Activated CD4-positive, CD25-positive, alpha-beta regulatory T cell treated with anti-CD3 and anti-CD28 coated beads, Interleukin-2, amount 50 U/mL, for 24 hours (primary cell): ENCODE measurements at places on chromosomes 3 and 15.

DNA sequence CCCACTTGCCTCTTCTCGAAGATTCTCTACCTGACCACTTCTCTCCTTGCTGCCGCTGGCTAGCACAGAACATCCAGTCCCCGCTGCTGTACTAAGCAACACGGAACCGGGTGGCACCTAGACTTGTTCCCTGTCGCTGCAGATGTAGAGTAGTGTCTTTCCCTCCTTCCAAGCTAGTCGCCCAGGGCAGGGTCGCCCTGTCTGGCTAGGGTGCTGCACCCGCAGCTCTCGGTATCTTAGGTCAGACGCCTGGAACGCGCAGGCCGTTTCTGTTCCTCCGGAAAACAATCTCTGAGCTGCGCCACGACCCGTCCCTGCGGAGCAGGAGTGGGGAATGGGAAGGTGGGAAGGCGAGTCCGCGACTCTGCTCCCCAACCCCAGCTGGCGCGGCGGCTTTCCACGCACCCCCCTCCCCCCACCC lies 758 bp upstream of the SNX33 start:
- ATAC-seq: peak; percentile 19

GRCh38 chr3:25855266-25855784 lies 65.4 kb downstream of the OXSM start:
- no peak for ATAC-seq

GRCh38 chr15:43775411-43775965 lies 1.3 kb downstream of the ELL3 start:
- ATAC-seq: no peak

GRCh38 chr15:101597360-101597928 lies 54.7 kb downstream of the TM2D3 start:
- no peak for ATAC-seq

DNA sequence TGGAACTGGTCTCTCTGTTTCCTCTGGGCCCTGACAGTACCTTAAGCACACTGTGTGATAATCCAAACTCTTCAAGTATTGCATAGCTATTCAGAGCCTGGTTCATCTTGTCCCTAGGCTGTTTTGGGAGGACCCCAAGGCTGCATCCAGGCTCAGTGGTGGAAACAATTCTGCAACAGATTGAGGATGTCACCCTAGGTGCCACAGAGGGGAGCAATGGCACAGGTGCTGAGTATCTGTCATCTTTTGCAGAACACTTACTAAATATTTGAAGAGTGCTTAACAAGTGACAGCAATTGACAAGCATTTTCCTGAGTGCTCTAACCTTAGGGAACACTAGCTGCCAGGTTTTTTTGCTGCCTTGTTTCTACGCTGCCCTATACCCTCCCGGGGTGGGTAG lies 27.8 kb downstream of the STARD5 start:
- no peak for ATAC-seq

GRCh38 chr3:80355144-80355543 lies 587.3 kb upstream of the ROBO1 start:
- ATAC-seq: no peak

DNA sequence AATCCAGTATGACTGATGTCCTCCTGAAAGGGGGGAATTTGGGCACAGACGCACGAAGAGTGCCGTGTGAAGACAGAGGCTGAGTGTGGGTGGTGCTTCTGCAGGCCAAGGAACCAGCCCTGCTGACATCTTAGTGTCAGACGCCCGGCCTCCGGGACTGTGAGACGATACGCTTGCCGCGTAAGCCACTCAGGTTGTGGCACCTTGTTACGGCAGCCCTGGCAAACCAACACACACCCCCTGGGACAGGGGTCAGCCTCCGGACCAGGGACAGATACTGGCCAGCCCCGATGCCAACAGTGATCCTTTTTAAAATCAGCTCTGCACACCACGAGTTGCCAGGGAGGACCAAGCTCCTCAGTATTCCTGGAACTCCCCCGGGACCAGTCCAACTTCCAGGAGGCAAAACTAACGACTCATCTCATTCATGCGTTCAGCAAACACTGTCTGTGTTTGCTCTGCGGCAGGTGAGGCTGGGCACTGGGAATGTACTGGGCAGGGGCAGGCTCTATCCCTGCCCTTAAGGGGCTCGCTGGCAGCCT lies 21.2 kb upstream of the PIGZ start:
- ATAC-seq: no peak

GRCh38 chr3:195613468-195614069 lies 29.8 kb upstream of the APOD start:
- no peak for ATAC-seq

DNA sequence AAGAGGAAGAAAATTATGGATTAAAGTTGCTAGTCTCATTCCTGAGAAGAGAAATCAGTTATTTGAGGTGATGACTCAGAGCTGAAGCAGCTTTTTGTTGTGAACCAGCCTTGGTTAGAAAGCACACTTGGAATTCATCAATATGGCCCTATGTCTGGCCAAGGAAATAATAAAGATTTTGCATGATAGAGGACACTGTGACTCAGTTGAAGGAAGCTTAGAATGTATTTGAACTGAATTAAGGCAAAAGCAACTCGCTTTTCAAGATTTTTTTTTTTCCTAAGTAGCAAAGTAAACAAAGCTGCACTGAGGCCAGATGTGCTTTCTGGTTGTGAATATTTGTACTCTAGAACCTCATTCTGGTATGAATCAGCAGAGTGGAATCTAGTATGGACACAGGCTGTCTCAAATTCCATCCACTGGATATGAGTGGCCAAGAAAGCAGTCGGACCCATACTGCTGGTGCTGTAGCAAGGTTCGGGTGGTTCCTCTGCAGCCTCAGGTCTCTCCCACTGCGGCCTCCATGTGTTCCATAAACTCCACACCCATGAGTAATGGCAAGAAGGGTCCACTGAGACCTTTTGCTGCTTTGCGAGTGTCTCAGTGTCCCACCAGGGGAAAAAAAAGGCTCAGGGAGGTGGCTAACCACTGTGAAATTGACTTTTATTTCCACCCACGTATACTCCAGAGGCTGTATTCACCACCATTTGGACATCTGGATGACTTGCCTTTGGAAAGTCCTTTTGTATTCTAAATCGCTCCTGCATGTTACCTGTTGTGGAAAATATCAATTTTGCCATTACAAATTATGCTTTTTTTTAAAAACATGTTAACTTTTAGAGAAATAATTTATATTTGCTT lies 53.1 kb downstream of the TGFBR2 start:
- no peak for ATAC-seq

DNA sequence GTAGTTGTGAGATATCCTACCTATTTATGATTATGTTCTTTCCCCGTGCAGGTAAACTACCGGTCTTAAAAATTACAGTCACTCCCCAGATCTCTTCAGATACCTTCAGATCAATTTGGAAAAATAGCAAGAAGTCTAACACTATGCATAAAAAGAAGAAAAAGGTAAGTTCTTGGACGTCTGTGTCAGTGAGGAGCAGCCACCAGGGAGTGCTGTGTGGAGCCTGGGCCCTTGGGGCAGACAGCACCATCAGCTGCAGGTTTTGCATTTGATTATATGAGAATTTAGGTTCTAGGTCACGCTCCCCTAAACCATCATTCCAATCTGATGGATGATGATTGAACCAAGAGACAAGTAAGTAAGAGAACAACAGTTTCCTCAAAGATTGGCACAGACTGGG lies 8.9 kb upstream of the RNF7 start:
- ATAC-seq: no peak

GRCh38 chr15:69673291-69673881 lies 220.8 kb downstream of the RPLP1 start:
- no peak for ATAC-seq

GRCh38 chr3:190517687-190518086 lies 3.8 kb downstream of the IL1RAP start:
- no peak for ATAC-seq

DNA sequence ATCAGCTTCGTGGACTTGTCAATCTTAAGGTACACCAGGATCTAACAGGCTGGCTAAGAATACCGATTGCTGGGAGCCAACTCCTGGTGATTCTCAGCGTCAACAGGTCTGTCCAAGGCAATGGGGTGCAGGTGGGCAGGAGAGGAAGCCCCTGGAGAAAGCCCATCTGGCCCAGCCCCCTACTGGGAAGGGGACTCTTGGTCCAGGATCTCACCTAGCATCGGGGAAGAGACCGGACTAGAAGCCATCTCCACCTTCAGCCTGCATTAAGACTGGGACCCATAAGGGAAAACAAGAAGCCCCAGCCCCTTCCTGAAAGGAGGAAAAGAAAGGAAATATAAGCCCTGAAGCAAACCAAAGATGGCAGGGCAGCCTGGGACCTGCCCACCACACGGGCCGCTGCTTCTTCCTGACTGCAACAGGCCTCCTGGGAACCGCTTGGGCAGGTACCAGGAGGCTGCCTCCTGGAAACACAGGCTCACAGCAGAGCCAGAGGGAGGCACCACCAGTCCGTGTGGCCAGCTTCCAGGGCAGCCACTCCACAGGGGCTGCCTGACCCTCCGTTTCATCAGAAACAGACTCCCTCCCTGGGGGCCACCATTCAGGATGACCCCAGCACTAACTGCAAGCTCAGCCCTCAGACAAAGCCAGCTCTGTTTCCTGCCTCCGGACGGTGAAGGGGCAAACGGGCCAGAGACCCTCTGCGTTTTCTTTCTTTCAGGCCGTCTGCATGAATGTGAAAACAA lies 100.2 kb downstream of the LRIG1 start:
- no peak for ATAC-seq

GRCh38 chr15:91649831-91650321 lies 203.6 kb upstream of the SLCO3A1 start:
- ATAC-seq: no peak

GRCh38 chr3:164018500-164018899 lies 1059.8 kb downstream of the SI start:
- no peak for ATAC-seq

GRCh38 chr3:71444028-71444860 lies 139.3 kb downstream of the FOXP1 start:
- peak; percentile 58 for ATAC-seq

GRCh38 chr3:28053759-28054158 lies 187.7 kb upstream of the CMC1 start:
- ATAC-seq: peak; percentile 65

GRCh38 chr3:10901296-10901945 lies 85.4 kb downstream of the SLC6A11 start:
- no peak for ATAC-seq

DNA sequence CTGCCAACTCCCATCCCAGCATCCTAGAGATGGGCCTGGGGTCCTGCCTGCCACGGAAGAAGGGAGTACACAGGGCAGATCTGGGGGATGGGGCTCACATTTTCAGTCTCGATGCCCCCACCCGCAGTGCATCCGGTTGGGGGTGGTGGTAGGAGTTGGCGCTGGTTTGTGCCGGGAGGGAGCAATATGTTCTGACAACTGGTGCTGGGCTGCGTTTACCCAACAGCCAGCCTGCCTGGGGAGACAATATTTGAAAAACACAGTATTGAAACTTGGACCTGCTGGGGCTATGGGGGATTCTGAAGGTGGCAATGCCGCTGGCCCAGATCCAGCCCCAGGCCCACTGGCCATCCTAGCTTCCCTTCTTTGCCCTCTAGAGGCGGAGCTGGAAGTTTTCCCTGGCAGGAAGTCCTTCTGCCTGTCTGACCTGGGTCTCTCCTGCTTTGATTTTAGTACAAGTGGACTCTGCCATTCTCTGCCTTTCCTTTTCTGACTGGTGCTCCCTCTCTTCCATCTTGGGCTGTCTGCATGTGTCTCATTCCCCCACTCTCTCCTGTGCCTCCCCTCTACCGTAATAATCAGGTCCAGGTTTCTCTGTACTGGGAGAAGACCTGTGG lies 3.5 kb downstream of the SEMA3F start:
- no peak for ATAC-seq

- ATAC-seq: no peak
Measured at GRCh38 chr15:77759896-77760592, 127.3 kb upstream of the LINGO1 start.

GRCh38 chr3:172726380-172726779 lies 15.5 kb upstream of the NCEH1 start:
- no peak for ATAC-seq

DNA sequence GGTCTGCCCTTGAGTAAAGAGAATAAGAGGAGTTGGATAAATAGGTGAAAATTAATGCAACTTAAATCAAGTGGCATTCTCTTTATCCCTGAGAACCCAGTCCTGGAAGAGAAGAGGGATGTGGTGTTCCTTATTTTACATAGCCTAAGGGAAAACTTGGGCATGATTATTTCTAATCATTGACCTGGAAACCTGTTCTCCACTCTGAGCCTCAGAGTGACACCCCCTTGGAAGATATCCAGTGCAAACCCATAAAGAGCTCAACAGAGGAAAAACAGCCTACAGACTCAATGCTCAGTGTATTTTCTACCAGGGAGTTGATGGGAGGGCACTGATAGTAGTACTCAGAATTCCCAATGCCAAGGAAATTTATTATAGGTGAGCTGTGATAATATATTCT lies 22.0 kb downstream of the SLC15A2 start:
- ATAC-seq: no peak
